H7 (cell line): ENCODE measurements at places on chromosomes 5 and 9. TPM values are rescaled to one million over a fixed set of nuclear protein-coding genes. Genes with fewer than 3 reads are reported as not detected.

DNA sequence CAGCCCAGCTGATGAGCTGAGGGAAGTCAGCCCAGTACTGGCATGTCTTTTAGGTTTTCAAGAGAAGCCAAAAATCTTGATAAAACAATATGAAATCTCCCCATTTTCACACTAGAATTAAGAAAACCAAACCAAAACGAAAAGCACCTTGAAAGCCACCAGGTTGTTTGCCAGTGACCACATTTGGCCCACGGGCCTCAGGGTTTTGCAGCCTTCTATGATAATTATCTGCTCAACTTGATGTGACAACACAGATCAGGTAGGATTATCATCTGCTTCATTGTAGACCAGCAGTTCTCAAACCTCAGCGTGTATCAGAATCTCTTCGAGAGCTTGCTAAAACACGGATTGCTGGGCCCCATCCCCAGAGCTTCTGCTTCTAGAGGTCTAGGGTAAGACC lies 101.4 kb downstream of the GALNT10 start:
- no peak for DNase-seq

DNA sequence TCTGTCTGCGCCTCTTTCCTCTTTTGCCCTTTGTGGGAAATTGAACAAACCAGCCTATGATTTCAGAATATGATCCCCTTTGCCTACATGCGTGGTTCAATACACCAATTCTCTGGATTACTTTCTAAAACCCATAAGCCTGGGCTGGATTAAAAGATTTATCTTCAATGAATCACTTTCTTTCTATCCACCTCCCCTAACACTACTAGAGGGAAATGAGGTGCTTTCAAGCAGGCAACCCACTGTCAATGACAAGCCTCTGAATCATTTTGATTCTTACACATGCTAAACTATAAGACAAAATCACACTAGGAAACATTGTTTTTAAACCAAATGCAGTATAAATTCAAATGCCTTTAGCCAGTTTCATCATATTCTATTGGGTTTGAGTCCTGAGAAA lies 257.5 kb downstream of the AGTPBP1 start:
- DNase-seq = no peak

- no peak for DNase-seq
Measured at GRCh38 chr5:109324931-109325330, 84.8 kb downstream of the PJA2 start.

Gene GABRA1
- total RNA-seq = 0.76 and 1.4 TPM in 2 replicates

DNA sequence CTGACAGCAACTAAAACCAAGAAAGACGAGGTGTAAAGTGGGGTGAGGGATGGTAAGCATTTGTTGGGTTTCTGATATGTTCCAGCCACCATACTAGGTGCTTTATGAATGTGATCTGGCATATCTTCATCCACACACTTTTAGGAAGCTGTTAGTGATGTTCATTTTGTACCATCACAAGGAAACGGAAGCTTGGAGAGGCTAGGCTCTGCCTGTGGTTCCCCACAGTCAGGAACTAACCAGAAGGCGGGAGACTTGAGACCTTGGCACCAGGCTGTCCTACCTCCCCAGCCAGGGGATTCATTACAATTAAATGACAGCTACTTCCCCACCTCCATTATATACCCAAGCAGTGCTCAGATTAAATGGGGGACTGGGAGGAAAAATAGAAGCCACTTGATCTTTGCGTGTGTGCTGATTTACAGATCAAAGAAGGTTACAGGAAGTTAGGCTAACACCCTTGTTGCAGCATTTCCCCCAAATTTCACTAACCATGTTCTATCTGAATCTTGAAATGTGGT lies 43.0 kb downstream of the SFXN1 start:
- no peak for DNase-seq

Gene GPR150
- 0.15 TPM in 1 of 2 replicates, not detected in the other for total RNA-seq

Gene LRRC8A
- total RNA-seq = 67.2 and 76.0 TPM in 2 replicates
